ENCODE measurements at places on chromosomes 7 and 10. TPM values are rescaled to one million over a fixed set of nuclear protein-coding genes. Genes with fewer than 3 reads are reported as not detected.

- no peak for DNase-seq
These were observed 27.0 kb downstream of the RAPGEF5 start for GRCh38 chr7:22329816-22330524.

- no peak for DNase-seq
These were observed 24.9 kb downstream of the COL28A1 start for GRCh38 chr7:7510794-7511193.

SRRM3 gene
- 2.4 TPM for total RNA-seq

MBL2 gene
- not detected for total RNA-seq

GRCh38 chr10:58892031-58892531 lies 284.4 kb upstream of the PHYHIPL start:
- DNase-seq = no peak

DNA sequence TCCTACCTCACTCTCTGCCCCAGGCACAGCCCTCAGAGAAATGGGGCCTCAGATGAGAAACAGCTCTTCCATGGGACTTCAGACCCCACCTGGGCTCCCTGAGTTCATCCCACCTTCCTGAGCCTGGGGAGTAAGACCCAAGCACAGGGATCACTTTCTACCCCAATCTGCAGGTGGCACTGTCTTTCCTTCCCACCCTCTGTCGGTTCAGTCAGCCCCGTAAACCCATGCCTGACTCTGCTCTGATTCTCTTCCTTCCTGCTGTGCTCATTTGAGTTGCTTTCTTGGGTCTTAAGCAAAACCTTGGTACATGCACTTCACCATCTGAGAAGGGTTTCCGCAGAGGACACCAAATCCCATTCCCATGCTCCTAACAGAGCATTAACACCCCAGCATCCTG lies 306.4 kb upstream of the CDC14C start:
- no peak for DNase-seq

- DNase-seq = no peak
These were observed 151.6 kb upstream of the PRSS58 start for GRCh38 chr7:142409471-142409870.

DNA sequence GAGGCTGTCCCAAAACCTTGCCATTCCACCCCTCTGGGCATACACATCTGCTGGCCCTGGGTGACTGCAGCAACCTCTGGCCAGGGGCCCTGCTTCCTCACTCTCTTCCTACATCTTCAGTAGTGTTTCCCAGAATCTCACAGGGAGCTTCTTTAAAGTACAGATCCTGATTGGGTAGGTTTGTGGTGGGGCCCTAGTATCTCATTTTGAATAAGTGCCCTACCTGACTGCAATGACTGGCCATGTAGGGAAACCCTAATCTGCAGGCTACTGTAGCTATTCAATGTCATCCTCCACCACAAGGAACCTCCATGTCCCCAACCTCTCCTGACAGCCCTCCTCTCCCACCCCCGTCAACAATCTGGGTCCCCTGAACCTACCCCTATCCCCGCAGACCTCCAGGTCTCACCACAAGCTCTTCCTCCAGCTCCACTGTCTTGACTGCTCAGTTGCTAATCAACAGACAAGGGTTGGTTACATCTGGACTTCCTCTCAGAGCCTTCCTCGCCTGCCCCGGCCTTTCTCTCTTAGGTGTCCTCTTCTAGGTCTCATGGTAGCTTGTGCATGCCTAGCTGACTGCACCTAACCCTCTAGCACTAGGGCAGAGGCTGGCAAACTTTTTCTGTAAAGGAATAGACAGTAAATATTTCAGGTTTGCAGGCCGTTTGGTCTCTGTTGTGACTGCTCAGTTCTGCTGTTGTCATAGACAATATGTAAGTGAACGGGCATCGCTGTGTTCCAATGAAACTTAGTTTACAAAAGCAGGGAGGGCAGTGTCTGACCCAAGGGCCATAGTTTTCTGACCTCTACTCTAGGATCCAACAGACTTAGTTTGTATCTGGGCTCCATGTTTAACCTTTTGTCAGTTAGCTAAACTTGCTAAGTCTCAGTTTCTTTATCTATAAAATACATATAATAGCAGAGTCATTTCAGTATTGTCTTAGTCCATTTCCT lies 121.1 kb downstream of the AOAH start:
- DNase-seq = no peak

DNA sequence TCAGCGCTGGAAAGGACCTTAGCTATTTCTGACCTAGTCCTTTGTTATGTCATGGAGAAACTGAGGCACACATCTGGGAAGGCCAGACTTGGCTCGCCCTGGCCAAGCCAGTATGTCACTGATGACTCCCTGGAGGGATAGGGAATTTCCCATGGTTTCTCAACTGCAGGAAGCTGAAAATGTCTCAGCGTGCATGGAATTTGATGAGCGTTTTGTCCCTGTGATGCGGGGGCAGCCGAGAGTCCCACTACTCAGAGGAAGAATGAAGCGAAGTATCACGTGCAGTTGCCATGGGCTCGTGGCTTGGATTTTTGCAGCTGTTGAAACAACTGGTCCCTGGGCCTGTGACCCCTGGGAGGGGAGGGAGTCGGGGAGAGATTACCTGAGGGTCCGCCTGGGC lies 44.8 kb downstream of the CLIP2 start:
- peak; percentile 37 for DNase-seq

CREB5 gene
- total RNA-seq = 6.6 TPM

GRCh38 chr10:35643151-35644049 lies 1.3 kb upstream of the FZD8 start:
- DNase-seq = peak; percentile 83

GRCh38 chr7:100160067-100160466 lies 1.5 kb upstream of the TRAPPC14 start:
- DNase-seq = no peak

WNT8B gene
- not detected for total RNA-seq

- no peak for DNase-seq
These were observed 44.9 kb downstream of the CAV1 start for GRCh38 chr7:116569737-116570136.

GRCh38 chr10:27771231-27771630 lies 25.6 kb upstream of the MKX start:
- DNase-seq = no peak

- DNase-seq = no peak
These were observed 4.6 kb upstream of the MYH16 start for GRCh38 chr7:99267841-99268576.

HSPA12A gene
- total RNA-seq = 10.7 TPM

GRCh38 chr7:4862156-4862555 lies 326 bp upstream of the PAPOLB start:
- DNase-seq = no peak

DNA sequence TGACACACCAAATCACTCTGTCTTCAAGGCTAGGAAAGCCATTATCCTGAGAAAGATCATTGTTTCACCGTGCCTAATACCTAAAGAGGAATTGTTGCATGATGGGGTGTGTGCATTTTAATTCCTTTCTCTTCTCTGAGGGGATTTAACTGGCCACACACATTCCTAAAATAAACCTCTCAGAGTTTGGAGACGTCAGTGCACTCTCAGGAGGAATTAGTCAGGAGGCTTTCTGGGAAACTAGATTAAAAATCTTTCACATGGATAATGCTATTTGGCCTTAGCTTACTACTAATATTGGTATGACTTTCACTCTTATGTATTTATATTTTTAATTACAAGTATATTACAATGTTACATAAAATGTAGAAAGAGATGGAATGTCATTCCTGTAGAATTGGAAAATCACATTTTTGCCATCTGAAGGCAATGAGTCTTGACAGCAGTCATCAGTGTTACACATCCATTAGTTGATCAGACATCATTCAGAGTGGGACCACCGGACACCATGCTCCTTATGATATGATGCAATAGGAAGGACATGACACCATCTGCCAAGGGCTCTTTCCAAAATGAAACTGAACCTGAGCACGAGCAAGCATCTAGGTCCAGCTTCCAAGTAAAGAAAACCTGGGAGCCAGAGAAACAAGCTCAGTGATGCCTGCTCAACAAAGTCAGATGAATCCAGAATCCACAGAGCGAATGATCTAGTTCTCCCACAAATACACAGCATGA lies 43.1 kb upstream of the TMEM273 start:
- no peak for DNase-seq

POLD2 gene
- total RNA-seq = 73.9 TPM

GRCh38 chr10:33150889-33151288 lies 183.6 kb downstream of the NRP1 start:
- no peak for DNase-seq

HHEX gene
- 4.6 TPM for total RNA-seq

GRCh38 chr7:140262242-140262903 lies 85.6 kb upstream of the KDM7A start:
- no peak for DNase-seq

CCT6A gene
- 53.5 TPM for total RNA-seq

CRYGN gene
- 0.72 TPM for total RNA-seq

GRCh38 chr10:62048919-62049623 lies 147.6 kb downstream of the ARID5B start:
- peak; percentile 75 for DNase-seq

GRCh38 chr10:130936851-130937250 lies 374.7 kb downstream of the TCERG1L start:
- DNase-seq = no peak

DNA sequence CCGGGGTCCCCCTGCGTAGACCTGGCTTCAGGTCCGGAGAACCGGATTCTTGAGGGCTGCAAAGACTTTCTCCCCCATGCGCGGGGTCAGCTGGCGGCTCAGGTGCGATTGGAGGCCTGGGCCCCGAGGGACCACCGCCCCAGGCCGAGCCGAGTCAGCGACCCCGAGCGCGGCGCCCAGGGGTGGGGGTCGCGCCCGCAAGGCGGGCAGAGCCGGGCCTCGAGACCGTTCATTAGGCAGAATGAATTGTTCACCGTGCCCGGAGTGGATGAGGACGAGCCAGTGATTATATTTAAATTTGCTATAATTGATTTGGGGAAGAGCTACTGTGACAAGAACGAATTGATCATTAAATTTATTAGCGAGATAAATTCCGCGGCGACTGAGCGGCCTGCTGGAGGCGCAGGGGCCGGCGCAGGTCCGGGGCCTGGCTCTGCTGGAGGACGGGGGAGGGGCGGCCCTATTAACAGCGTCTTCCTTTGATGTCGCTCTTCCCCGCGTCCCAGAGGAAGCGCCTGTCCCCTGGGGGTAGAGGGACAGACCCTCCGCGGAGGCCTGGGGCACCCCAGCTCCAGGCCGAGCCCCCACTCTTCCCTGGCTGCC lies 7.5 kb downstream of the MNX1 start:
- no peak for DNase-seq

DEPP1 gene
- 23.6 TPM for total RNA-seq

DNA sequence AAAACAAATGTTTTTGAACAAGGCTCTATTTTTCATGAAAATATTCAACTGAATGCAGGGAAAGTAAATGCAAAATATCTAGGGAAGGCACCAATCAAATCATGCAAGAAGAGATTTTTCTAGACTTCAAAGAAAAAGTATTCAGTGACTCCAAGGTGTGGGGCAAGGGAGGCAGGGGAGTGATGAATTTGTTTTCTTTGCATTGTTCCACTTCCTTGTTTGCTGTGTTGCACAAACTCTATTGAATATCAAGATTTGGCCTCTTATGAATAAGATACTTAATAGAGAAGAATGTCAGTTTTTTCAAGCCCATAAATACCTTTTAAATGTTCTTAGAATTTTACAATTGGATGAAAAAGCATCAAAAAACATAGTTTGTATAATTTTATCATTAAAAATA lies 26.4 kb downstream of the STEAP1 start:
- DNase-seq = no peak

DNA sequence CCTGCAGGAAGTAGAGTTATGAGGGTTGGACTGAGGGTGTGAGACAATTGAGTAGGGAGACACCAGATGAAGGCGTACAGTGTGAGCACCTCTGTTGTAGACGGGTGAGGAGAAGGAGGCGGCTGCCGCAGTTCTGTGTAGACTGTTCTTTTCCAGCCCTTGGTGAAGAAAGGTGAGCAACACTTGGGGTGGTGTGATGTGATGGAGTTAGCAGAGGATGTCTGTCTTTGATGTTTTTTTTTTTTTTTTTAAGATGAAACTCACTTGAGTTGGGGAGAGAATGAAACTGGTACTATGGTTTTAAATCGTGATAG lies 42.8 kb upstream of the RNF216 start:
- no peak for DNase-seq

DNA sequence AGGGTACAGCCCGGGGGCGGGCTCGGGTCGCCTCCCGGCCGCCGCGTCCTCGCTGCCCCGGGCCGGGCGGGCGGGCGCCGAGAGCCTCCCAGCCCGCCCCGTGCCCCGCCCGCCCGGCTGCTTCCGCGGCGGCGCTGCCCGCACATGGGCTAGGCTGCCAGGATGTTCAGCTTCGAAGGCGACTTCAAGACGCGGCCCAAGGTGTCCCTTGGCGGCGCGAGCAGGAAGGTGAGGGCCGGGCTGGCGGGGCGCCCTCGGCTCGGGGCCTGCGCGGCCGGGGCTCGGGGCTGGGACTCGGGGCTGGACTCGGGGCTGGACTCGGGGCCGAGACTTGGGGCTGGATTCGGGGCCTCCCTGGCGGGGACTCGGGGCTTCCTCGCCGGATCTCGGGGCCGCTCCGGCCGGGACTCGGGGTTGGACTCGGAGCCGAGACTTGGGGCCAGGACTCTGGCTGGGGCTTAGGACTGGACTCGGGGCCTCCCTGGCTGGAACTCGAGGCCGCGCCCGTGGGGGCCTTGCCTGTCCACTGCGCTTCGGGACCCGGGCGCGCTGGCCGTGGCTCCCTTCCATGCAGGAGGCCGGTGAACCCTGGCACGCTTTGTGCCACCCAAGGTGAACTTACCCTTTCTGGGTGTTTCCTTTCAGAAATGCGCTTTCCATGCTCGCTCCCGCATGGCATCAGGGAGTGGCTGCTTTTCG lies 534 bp downstream of the UBE3C start:
- DNase-seq = peak; percentile 57

DNA sequence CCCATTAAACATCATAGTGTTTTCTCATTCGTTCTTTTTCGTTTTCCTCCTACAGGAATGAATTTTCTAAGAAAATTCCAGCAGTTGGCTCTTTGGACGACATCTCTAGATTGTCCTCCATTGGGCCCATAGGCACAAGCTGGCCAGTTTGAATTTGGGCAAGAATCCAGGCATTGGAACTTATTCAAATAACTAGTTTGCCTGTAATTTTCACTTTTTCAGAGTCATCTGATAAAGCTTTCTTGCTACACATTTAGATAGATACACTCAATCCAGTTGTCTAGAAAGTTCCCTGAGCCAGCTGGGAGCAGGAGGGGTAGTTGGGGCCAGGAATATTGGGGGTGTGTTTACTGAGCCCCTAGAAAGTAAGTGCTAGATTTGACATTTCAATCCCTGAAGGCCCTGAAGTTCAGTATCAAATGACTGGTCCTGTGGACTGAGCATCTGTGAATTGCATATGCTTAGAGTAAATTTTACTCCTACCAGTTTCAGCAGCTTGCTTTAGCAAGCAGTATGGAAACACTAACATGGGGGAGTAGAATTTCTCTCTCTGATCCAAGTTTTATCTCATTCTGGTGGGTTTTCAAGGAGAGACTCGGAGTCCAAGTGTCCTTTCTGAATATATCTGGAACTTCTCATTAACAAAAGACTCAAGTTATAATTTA lies 5.2 kb downstream of the EGFR start:
- DNase-seq = no peak
